Stimulated activated CD8-positive, alpha-beta memory T cell treated with anti-CD3 and anti-CD28 coated beads, Interleukin-7, amount 100 ng/mL, for 24 hours (primary cell): ENCODE measurements at places on chromosomes 2 and 18.

GRCh38 chr2:96816836-96817702, 1.0 kb downstream of the CNNM3 start:
- no peak for DNase-seq

DNA sequence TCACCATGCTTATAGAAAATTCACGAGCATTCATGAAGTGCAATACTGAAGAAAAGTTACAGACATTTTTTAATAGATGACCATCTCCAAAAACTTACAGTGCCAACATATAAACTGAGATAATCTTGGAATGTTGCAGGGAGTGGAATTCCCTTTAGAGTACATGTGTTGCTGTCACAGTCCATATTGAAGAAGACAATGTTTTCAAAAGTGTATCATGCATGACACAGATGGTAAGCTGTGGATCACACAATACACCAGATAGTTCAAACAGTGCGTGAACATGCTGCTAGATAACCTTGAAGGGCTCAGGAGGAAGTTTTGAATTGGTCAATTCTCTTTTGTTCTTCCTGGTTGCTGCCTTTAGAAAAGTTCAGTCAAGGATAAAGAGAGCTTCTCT, 1644.3 kb upstream of the NXPH2 start:
- DNase-seq = no peak

GRCh38 chr2:200658278-200658864, 72.6 kb downstream of the AOX1 start:
- DNase-seq = no peak

DNA sequence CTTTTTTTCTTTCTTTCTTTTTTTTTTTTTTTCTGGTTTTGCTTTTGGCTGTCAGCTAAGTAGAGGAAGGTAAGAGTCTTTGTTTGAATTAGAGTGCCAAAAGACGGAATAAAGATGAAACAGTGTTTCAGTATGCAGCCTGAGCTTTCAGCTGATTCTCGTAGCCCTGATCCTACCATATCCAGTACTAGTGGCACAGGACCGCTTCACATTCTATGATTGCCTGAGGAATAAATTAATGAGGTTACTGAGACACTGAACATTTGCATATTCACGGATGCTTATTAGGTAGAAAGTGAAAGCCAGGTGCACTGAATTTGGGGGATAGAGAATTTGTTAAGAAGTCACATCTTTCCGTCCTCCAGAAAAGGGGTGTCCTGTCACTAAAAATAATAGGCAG, 421.5 kb upstream of the POU3F3 start:
- DNase-seq = no peak

- DNase-seq = no peak
Observed at GRCh38 chr18:58866773-58867150, 2.1 kb downstream of the ZNF532 start.

DNA sequence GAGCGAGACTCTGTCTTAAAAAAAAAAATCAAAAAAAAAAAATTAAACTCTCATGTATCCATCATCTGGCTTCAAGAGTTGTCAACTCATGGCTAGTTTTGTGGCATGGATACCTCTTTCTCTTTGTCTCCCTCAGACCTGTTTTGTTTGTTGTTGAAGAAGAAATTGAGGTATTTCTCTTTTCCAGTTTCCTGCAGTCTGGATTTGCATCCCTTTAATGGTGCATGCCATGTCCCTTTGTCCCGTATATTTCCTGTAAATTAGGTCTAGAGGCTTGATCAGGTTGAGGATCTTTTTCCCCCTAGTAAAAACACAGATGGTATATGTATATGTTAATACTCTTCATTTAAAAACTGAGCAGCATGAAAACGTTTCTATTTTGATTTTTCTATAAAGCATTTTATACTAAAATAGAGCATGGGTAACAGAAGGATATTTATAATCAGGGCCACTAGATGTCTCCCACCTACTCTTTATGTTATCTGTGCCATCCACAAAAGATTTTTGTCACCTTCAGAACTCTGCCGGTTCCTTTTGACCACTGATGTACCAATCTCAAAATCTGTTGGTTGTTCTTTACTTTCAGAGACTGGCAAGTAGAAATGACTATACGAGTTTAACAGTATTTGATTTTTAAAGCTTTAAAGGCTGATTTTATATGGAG, 80.1 kb downstream of the GALNT1 start:
- no peak for DNase-seq

DNA sequence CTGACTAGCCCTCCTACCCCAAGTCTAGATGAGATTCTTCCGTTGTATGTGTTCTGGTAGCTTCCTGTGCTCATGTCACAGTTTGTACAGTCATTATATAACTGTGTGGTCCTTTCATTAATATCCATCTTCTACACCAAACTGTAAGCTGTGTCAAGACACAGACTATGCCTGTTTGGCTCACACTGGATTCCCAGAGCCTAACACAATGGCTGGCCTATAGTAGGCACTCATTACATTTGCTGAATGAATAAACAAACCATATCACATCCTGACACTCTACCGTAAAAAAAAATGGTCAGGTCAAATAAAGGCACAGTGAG, 72.6 kb downstream of the ANKRD44 start:
- DNase-seq = no peak

GRCh38 chr18:24460388-24460787, at the start of gene HRH4:
Gene HRH4 (plus strand): TSS chr18:24460637. CDS start chr18:24460729, 92 bp downstream.
- no peak for DNase-seq

DNA sequence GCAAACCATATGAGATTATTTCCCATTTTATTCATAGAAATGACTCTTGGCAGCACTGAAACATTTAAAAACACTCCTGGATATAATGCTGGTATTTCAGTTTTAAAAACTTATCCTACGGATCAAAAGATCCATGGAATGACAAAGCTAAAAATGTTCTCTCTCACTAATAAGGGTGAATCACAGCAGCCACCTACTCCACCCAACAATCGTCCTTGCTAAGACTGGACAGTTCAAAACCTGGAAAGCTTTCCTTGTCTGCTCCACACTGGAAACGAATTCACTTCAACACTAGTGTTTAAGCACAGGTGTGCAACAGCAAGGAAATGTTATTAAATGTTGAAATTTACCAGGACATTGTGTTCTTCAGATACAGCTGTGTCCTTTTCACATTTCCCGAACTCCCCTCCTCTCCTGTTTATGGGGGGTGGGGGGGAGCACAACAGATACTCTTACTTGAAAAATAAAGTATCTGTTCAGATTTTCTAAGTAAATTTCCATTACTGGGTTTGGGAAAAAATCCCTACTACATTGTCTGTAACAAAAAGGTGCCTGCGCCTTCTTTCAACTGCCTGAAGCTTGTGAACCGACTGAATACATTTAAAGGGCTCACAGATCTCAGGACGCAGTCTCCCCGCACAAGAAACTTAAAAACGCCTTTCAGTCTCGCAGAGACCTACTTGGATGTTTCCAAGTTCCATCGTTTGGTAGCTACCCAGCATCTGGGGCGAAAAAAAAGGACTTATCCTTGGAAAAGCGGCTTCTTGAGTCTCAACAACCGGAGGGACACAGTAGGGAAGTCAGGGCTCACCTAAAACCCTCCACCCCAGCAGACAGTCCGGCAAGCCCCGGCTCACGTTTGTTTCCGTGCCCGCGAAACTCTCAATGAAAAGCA, 1.3 kb downstream of the YWHAQ start:
- no peak for DNase-seq

DNA sequence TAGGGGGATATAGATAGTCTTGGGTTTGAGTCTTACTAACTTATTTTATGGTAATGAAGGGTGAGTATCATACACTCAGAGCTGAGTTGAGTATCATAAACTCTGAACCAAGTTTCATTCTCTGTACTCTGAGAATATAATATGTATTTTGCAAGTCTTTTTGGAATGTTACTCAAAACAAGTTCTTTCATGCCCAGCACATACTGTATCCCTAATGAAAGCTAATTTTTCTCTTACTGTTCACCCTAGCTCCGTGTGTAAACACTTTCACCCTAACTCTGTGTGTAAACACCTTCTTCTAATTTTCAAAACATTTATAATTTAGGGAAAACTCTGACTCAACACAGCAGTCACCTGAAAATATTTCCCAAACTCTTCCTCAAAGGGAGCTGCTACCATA, 29.7 kb upstream of the CHST9 start:
- no peak for DNase-seq

- DNase-seq = no peak
Observed at GRCh38 chr2:215002500-215002899, 135.9 kb downstream of the ABCA12 start.

DNA sequence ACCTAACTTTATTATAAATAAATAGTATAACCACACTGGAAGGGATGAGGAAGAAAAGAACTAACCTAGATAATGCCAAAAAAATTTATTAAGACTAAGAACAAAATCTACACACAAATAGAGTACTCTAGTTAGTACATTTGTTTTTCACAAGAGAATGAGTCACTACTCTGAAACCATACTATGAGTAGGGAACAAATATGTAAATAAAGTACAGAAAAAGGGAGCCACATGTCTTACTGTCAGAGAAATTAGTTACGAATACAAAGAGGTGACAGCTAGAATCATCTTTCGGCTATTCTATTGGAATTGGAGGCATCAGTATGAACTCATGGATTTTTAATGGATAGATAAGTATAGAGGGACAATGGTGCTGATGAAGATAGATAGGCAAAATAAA, 150.5 kb downstream of the COPS8 start:
- DNase-seq = no peak

DNA sequence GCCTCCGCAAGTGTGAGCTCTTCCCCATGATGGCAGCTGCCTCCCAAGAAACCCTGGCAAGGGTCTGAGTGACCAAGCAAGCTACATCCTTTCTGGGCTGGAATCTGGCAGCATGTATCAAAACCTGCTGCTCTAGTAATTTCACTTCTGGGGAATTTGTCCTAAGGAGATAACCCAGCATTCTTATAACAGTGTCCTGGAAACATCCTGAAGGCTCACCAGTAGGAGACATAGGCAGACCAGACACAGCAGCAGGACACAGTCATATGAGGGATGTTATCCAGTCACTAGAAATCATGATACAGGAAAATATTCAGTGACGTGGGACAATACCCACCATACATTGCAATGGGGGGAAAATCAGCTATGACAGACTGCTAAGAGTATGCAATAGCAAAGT, 64.5 kb downstream of the CRACDL start:
- DNase-seq = no peak

DNA sequence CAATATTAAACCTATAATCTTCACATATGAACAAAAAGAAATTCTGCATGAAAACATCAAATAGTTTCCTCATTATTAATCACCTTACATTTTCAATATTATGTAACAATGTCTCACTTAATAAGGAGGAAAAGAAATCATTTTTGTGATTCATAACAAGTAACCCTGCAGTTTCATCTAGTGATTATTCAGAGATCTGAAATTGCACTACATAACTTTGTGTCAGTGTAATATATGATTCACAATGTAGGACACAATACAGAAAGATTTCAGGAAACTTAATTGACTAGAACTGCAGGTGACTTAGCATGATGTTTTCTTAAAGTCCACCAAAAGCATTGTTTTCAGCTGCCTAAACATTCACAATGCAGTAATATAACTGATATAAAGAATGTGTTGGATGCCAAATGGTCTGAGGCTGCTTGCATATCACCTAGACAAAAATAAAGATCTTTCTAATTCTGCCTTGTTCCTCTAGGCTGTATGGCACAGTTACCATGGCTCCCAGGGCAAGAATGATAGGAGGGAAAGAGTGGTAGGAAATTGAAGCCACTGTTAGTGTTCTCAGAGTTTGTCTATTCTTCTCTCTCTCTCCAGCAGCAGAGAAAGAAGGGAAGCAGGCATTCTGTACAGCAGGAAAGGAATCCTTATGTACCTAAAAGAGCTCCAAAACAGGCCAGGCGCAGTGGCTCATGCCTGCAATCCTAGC, 366.6 kb downstream of the FSIP2 start:
- no peak for DNase-seq

DNA sequence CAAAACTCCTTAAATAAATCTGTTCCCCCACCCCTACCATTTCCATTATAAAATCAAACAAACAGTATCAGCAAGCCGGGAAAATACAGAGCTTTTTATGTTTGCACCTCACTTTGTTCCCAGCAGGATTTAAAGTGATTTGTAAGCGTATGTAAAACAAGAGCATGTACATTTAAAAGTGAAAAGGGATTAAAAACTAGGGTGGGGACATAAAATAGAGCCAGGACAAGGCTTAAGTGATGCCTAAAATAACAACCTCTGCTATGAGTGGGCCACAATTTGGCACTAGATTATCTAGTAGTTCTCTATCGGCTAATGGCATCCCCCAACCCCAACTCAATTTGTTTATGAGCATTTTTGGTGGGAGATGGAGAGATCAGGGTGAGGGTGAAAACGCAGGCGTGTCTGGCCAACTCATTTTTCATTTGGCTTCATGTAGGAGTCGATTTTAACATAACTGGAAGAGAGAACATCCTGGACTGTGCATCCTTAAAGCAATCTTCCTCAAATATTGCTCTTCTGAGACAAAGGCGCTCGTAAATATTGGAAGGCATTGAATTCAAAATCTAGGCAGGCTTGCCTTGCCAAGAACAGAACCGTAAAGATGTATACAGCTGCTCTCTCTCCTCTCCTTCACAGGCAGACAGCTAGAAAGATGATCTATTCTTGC, 34.5 kb upstream of the TSPYL6 start:
- no peak for DNase-seq

- no peak for DNase-seq
Observed at GRCh38 chr2:160694221-160694620, 200.6 kb upstream of the RBMS1 start.

- DNase-seq = no peak
Observed at GRCh38 chr2:139033300-139033699, 253.1 kb upstream of the NXPH2 start.

GRCh38 chr18:61350578-61350977, 17.3 kb downstream of the CDH20 start:
- DNase-seq = no peak

- DNase-seq = no peak
Observed at GRCh38 chr18:56897122-56897521, 246.0 kb downstream of the WDR7 start.

DNA sequence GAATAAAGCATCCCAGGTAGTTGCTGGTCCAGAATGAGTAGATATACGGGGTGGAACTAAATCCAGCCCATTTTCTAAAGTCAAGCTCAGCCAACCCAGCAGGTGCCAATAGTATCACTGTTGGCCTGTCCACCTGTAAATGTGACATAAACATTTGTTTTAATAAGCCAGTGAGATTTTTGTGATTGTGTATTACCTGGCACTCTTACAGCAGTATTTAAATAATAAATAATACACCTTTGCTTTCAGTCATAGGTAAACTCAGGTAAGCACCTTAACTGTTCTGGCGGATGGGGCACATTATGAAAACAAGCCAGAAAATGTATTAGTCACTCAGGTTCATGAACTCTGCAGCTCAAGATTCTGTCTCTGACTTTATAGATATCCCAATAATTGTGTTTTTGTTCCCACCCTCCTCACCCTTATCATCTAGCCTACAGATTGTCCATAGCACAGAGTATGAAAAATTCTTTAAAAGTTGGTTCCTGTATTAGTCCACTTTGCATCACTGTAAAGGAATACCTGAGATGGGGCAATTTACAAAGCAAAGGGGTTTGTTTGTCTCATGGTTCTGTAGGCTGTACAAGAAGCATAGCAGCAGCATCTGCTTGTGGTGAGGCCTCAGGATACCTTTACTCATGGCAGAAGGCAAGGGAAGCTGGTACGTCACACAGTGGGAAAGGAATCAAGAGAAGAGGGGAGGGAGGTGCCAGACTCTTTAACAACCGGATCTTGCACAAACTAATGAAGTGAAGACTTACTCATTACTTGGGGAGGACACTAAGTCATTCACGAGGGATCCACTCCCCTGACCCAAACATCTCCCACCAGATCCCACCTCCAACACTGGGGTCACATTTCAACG, 73.0 kb upstream of the CYRIA start:
- no peak for DNase-seq

- DNase-seq = no peak
Observed at GRCh38 chr18:63528863-63529492, 13.2 kb upstream of the SERPINB12 start.
